ENCODE measurements at places on chromosomes 3 and 15. TPM values are rescaled to one million over a fixed set of nuclear protein-coding genes. Genes with fewer than 3 reads are reported as not detected.

Gene STARD5
- total RNA-seq = 3.4 TPM

Gene KIAA1143
- 26.7 TPM for total RNA-seq

Gene REC114
- total RNA-seq = not detected

Gene SAMMSON
- total RNA-seq = 26.2 TPM

Gene FOXB1
- 1.2 TPM for total RNA-seq

Gene NRG4
- 3.6 TPM for total RNA-seq

Gene TMEM115
- 19.7 TPM for total RNA-seq

Gene MST1R
- total RNA-seq = 14.4 TPM

Gene SYNM
- total RNA-seq = 230 TPM

Gene IL5RA
- total RNA-seq = 3.9 TPM

Gene LDHAL6B
- total RNA-seq = 3.6 TPM
